Fibroblast of the aortic adventitia (primary cell): ENCODE measurements at places on chromosomes 6 and 20. TPM values are rescaled to one million over a fixed set of nuclear protein-coding genes. Genes with fewer than 3 reads are reported as not detected.
A peak's percentile ranks its signal among the peaks of the same experiment; 100 is the strongest.

- peak; percentile 96 for DNase-seq
These were observed 72.1 kb downstream of the CBFA2T2 start for GRCh38 chr20:33561692-33562601.

Gene SLC2A10
- 37.4 and 43.4 TPM in 2 replicates for total RNA-seq

Gene PIGT
- total RNA-seq = 19.9 and 67.4 TPM in 2 replicates

DNA sequence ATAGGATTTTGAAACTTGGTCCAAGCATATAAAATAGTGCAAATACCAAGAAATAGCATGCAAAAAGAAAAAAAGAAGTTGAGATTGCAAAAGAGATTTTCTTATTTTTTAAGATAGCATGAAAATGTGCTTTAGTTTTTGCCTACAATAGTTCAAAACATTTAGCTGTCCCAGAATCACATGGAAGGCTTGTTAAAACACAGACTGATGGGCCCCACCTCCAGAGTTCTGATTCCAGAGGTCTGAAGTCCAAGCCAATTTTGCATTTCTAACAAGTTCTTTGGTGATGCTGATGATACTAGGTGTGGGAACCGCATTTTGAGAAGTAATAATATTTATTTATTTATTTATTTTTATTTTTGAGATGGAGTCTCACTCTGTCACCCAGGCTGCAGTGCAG is 33.7 kb upstream of the LOC128125822 start:
- no peak for DNase-seq

DNA sequence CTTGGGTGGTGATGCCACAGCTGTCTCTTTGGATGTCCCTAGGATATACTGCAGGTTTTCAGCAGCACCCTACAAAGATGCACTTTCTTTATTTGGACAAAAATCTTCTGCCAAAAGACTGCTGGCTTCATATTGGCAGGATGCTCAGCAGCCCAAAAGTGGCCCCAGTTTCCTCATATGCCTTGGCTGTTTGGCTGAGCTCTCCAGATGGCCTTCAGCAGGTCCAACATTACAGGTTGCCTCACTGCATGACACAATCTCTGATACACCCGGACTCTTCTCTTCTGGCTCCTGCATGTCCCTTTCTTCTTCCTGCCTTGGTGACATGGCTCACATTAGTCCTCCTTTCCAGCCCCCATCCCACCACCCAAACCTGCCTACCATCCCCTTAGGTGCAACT is 323.7 kb upstream of the CDH4 start:
- DNase-seq = no peak
